ENCODE measurements at places on chromosomes 2 and 18. TPM values are rescaled to one million over a fixed set of nuclear protein-coding genes. Genes with fewer than 3 reads are reported as not detected.

The COL4A3 gene
- not detected for total RNA-seq

The SH2D6 gene
- not detected for total RNA-seq

The SLC11A1 gene
- 0.35 TPM for total RNA-seq

The SNTG2 gene
- total RNA-seq: not detected

The PAX3 gene
- total RNA-seq: not detected

The TRABD2A gene
- total RNA-seq: 0.51 TPM

The ZNF396 gene
- 1.4 TPM for total RNA-seq

The DUSP2 gene
- 6.6 TPM for total RNA-seq

The NETO1 gene
- total RNA-seq: not detected

The FEV gene
- total RNA-seq: not detected

The CPO gene
- not detected for total RNA-seq

The GATA6 gene
- 89.5 TPM for total RNA-seq

The HOXD10 gene
- total RNA-seq: not detected

The LIMS3 gene
- 1.9 TPM for total RNA-seq

The FBXO48 gene
- 0.43 TPM for total RNA-seq

The TBR1 gene
- not detected for total RNA-seq

The FSHR gene
- total RNA-seq: not detected

The MOCOS gene
- total RNA-seq: 3.2 TPM

The RNF144A gene
- total RNA-seq: 20.3 TPM

The FOSL2 gene
- 56.4 TPM for total RNA-seq

The ABCG8 gene
- not detected for total RNA-seq

The MOGAT1 gene
- total RNA-seq: not detected

The CXCR1 gene
- total RNA-seq: not detected

The RAD51AP2 gene
- total RNA-seq: not detected

The FRZB gene
- 0.60 TPM for total RNA-seq

The VSNL1 gene
- total RNA-seq: 0.09 TPM

The TMEM247 gene
- not detected for total RNA-seq

The TUBA4B gene
- total RNA-seq: not detected

The RPS27A gene
- 2,712 TPM for total RNA-seq

The GPR155 gene
- 1.2 TPM for total RNA-seq

The RHBDD1 gene
- total RNA-seq: 5.3 TPM

The EFR3B gene
- total RNA-seq: 0.47 TPM

The SLC23A3 gene
- 0.12 TPM for total RNA-seq

The GPR45 gene
- total RNA-seq: not detected

The IL1F10 gene
- total RNA-seq: not detected

The PDE1A gene
- 90.7 TPM for total RNA-seq

The MTLN gene
- total RNA-seq: 60.8 TPM

The LRRTM1 gene
- 0.23 TPM for total RNA-seq

The FLACC1 gene
- not detected for total RNA-seq

The SALL3 gene
- total RNA-seq: not detected

The SCN2A gene
- 0.77 TPM for total RNA-seq

The ARHGAP15 gene
- not detected for total RNA-seq

The C2orf80 gene
- not detected for total RNA-seq

The GULP1 gene
- 12.6 TPM for total RNA-seq

The STK39 gene
- total RNA-seq: 6.9 TPM

The PRR30 gene
- not detected for total RNA-seq

The NXPH2 gene
- total RNA-seq: not detected

The RRM2 gene
- total RNA-seq: 8.8 TPM

The STK11IP gene
- total RNA-seq: 16.8 TPM

Measured in pericardium fibroblast (primary cell).